Suppressor macrophage treated with lipopolysaccharide for 1 hour (primary cell): ENCODE measurements at places on chromosomes 4 and X.

- DNase-seq: no peak
Observed at GRCh38 chrX:120794525-120794975, 81.1 kb downstream of the CT47B1 start.

DNA sequence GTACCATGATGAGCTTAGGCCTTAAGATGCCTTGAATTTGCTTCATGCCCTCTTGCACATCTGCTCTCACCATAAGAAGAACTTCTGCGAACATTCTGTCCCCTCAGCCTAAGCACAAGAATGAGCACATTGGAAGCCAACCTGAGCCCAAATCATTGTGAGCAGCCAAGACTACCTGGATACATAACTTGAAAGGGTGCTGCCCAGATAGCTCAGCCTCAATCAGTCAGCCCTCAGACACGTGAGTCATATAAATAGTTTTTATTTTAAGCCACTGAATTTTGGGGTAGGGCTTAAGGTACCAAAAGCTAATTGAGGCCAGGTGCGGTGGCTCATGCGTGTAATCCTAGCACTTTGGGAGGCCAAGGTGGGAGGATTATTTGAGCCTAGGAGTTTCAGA lies 27.5 kb upstream of the BBS12 start:
- no peak for DNase-seq

DNA sequence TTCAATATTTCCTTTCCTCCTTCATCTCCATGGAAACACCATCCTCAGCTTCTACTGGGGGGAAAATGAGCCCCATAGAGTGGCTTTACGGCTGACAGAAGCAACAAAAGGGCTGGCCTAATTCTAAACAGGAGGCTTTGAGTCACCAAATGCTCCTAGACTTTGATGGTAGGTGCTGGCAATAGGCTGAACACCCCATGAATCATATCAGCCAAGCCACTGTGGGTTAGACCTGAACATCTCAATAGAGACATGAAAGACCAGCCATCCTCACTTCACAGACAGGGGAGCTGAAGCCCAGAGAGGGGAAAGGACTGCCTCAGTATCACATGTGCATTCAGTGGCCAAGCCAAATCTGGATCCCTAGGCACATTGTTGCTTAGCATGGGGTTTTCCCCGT lies 107.6 kb downstream of the AMER1 start:
- DNase-seq: no peak

DNA sequence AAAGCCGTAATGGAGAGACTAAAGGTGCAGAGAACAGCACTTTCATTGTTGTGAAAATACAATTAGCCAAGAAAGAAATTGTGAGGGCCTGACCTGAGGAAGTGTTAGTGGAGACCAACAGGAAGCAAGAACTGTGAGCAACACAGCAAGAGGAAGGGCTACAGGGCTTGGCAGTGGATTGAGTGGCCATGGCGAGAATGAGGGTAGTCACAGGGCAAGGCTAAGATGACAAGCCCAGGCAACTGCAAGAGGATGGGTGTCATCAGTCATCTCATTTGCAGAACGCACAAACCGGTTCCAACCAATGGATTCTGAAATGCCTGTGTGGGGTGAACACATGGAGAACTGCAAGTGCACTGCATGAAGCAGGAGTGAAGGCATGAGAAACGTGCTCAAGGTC lies 3.6 kb downstream of the SLC10A6 start:
- peak; percentile 7 for DNase-seq

- DNase-seq: no peak
Observed at GRCh38 chrX:44675362-44676024, 132.8 kb upstream of the FUNDC1 start.

GRCh38 chr4:2512396-2513135 lies 23.9 kb upstream of the FAM193A start:
- DNase-seq: no peak

DNA sequence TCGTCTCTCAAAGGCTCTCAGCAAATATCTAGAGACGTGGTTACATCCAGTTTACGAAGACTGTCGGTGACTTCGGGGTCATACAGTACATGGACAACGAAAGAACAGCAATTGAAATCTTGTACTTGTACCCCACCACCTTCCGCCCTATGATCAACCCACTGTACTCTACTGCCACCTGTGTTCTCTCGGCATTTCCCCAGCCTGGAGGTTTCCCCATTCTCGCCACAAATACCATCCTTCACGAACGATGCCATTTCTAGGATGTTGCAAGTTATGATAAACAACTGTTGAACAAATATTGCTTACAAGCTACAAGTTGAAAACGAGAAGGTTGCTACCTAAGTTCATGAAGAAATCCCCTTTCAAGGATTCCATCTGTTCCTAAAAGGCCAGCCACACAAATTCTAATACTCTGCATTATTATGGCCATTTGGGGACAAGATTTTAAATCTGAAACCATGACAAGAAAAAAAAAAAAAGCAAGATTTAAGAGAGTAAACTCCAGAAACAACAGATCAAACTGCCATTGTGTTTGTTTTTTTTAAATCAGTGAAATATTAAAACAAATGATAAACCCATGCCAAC lies 1.6 kb downstream of the APBB2 start:
- peak; percentile 26 for DNase-seq

DNA sequence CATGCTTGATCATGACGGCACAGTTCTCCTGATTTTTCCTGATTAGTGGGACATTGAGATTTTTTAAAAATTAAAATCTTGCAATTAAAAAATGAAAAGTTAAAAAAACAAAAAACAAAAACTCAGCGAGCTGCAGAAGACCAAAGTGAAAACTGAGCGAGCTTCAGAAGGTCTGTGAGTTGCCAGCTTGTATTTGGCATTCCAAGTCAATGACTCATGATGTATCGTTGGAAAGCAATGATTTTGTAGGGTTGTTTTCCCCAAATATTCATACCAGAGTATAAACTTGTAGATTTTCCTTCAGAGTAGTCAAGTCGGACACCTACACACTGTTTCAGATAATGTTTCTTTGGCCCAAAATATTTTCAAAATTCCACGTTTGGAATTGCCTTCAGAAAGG lies 76.9 kb downstream of the LRRC66 start:
- no peak for DNase-seq

DNA sequence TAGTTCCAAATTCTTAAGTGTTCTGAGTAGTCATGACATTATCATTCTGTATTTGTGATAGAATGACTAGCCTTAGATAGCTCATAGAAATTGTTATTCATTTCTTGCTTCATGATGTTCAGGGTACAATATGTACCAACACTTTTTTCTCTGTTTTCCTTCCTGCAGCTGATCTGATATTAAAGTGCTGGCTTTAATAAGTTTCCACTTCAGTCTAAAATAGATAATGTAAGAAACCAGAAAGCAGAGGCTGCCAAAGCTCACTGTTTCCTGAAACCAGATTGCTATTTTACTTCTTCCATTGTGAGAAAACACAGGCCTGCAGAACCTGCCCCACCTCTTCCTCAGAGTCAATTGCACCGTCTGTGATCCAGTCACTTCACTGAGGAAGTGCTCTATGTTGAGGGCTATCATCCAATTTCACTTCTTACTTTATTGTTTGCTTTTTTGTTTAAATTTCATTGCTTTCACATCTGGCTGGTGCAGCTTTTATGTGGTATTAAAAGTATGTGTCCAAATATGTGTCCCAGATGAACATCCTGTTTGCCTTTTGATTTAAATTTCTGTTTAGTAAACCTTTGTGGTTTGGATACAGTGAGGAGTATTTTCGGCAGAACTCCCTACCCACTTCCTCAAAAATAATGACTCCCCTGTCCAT lies 652.1 kb downstream of the ANKRD50 start:
- peak; percentile 37 for DNase-seq

GRCh38 chrX:137178392-137178791 lies 144.6 kb upstream of the GPR101 start:
- no peak for DNase-seq

DNA sequence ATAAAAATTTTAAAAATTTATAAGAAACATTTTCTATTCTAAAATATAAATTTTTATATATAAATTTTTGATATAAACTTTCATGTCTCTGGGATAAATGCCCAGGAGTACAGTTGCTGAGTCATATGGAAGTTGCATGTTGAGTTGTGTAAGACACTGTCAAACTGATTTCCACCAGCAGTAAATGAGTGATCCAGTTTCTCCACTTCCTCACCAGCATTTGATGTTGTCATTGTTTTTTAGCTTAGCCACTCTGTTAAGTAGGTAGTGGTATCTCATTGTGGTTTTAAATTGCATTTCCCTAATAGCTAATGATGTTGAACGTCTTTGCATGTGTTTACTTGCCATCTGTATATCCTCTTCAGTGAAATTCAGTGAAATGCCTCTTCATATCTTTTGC lies 66.5 kb downstream of the MAMLD1 start:
- DNase-seq: peak; percentile 83
